ENCODE measurements at places on chromosomes 1 and 21.

DNA sequence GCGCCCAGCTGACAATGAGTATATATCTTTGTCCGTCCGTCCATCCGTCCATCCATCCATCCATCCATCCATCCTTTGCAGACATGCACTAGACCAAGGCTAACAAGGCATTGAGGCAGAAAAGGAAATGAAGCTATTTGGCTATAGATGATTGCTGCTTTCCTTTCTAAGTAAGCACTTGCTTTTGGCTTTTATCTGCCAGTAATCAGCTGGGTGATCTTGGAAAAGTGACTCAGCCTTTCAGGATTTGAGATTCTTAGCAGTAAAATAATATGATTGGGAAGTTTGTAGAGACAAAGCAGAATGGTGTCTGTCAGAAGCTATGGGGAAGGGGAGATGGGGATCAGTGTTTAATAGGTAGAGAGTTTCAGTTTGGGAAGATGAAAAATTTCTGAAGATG is 22.7 kb downstream of the ZFYVE9 start:
- ATAC-seq: no peak

GRCh38 chr1:65606426-65606825 is 186.0 kb downstream of the LEPR start:
- ATAC-seq: no peak

- ATAC-seq: no peak
These were observed 17.4 kb downstream of the IGSF21 start for GRCh38 chr1:18124977-18125376.

- no peak for ATAC-seq
These were observed 35.2 kb upstream of the KIRREL1 start for GRCh38 chr1:157958263-157958662.

DNA sequence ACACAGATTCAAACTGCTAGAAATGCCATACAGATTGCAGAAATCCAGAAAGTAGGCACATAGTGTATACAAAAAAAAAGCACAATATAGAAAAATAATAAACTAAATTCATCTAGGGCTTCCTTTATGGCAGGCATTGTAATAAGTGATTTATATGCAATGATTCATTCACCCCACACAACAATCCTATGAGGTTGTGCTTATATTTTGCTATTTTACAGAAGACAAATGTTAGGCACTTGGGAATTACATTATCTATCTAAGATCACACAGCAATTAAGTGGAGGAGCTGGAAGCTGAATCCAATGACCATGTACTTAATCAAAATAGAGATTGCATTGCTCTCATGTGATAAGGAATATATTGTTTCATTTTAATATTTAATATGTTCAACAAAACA is 225.7 kb upstream of the KCNK2 start:
- ATAC-seq: no peak

- ATAC-seq: no peak
These were observed 5.3 kb downstream of the DISP3 start for GRCh38 chr1:11484321-11484655.

- ATAC-seq: no peak
These were observed 37.5 kb downstream of the IVNS1ABP start for GRCh38 chr1:185279571-185279970.

DNA sequence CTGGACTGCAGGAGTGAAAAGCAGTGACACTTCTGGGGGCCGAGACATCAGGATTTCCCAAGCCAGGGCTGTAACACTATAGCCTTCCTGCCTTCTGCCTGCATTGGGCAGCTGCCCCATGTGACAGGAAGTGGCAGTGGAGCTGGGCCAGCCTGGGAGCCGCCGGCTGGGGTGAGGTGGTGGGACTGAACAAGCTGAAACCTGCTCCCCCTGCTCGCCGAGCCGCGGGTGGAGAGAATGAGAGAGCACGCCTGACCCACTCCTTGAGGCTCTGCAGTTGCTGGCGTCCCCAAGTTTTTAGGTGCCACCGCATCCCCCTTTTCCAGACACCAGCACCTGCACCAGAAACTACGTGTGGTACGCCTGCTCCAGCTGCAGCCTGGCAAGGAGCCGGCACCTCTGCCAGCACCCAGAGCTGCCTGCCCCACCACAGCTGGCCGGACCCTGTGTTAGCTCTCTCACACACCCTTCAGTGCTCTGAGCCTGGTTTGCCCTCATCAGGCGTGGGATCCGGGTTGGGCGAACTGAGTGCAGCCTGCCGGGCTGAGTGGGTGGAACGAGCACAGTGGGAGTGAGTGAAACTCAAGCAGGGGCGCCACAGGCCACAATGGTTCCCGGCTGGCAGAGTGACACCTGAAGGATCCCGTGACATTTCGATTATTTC is 119.4 kb downstream of the AKT3 start:
- no peak for ATAC-seq

GRCh38 chr1:161836018-161836417 is 69.9 kb downstream of the ATF6 start:
- ATAC-seq: no peak

DNA sequence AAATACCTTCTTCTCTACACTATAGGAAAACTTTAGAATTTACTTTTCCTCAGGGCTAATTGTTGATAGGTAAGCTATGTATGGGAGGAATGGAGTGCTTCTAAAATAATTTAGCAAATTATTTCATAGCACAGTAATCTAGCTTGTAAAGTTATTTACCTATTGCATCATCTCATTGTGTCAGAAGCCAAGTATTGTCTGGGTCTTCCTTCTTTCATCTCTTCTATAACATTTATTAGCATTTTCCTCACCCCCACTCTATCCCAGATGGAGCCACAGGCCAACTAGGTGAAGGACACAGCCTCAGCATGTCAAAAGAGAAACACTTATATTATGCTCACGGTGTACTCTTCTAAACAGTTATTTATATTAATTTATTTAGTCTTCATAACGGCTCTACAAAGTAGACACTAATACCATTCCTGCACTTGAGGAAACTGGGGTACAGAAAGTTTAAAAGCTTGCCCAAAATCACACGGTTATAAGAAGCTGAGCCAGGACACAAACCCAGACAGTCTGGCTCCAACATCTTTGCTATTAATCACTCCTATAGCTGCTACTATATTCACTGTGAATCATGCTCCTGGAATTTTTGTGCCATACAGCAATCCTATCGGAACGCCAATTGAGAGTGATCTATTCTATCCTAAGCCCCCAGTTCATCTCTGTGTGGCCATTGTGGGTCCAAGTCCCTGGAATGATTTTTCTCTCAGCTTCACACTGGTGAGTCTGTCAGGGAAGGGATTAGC is 43.1 kb downstream of the OR10J5 start:
- no peak for ATAC-seq

DNA sequence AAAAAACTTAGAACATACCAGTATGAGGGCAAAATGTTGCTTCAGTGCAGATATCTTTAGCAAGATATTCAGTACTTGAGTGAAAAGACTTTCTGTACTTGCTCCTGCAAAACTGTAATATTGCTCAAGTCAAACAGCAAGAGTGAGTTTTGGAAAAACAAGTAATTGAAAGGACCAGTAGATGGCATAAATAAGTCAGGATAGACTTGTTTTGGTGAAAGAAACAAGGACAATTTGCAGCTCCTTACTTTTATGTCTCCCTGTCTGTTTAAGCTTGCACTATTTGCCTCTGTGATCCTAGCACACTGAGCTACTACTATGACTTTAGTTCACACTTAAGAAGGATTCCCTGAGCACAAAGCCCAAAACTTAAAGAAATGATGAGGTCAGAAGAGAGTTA is 39.1 kb downstream of the IFI44 start:
- ATAC-seq: no peak

DNA sequence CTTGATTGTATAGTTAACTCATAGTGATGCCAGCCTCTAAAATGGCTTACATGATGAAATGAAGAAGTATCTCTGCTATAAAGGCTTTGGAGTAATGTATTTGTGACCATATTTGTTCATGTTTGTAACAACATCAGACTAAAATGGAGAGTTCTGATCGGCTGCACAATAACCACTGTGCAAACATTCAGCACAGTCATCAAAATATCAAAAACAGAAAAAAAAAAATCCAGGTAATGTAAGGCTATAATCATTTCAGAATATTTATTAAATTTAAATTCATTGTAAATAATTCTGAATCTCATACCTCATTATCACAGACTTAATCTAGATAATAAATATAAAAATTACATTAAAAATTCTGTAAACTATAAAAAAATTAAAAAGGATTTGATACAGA is 1161.8 kb downstream of the MRPL39 start:
- ATAC-seq: no peak

DNA sequence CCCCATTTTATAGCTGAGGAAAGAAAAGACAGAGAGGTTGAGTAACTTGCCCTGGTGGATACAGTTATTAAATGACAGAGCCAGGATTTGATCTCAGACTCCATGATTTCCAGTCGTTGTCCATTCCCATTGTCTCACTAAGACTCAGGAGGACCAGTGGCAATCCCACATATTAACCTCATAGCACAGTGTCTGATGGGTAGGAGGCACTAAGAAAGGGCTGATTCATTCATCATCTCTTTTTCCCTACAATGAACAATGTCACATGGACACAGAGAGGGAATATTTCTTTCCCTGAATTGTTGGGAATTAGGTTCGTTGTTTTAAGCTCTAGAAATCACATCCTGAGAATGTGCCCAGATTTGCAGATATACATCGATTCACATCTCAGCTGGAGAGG is 99.9 kb downstream of the PBX1 start:
- no peak for ATAC-seq
